Ureter (tissue), 1 donor: ENCODE measurements at places on chromosomes 16 and 17. TPM values are rescaled to one million over a fixed set of nuclear protein-coding genes. Genes with fewer than 3 reads are reported as not detected.
A peak's percentile ranks its signal among the peaks of the same experiment; 100 is the strongest.

- no peak for DNase-seq
These were observed 446.9 kb downstream of the UTP18 start for GRCh38 chr17:51707216-51707615.

- DNase-seq, result no peak
These were observed 14.9 kb downstream of the DUS2 start for GRCh38 chr16:68037841-68038597.

DNA sequence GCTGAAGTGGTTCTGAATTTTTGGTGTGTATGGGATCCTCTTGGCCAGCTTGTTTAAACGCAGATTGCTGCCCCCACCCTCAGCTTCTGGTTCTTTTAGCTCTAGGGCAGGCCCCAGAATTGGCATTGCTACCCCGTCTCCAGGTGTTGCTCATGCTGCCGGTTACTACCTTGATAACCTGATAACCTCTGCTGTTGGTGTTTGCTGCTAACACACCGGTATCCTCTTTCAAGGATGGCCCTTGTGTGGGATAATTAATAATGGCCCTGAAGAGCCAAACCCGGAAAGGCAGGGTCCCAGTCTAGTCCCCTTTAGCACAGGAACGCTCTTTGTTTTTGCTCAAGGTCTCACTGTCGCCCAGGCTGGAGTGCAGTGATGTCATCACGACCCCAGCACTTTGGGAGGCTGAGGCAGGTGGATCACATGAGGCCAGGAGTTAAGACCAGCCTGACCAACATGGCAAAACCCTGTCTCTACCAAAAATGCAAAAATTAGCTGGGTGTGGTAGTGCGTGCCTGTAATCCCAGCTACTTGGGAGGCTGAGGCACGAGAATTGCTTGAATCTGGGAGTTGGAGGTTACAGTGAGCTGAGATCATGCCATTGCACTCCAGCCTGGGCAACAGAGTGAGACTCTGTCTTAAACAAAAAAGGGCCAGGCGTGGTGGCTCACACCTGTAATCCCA, 1.3 kb upstream of the ST3GAL2 start:
- DNase-seq, result no peak

- DNase-seq, result peak; percentile 52
These were observed 25.9 kb upstream of the APOH start for GRCh38 chr17:66255112-66255511.

RPA1 gene
- total RNA-seq, result 82.2 TPM

NPIPA5 gene
- total RNA-seq, result 15.6 TPM

CCL7 gene
- not detected for total RNA-seq

DNA sequence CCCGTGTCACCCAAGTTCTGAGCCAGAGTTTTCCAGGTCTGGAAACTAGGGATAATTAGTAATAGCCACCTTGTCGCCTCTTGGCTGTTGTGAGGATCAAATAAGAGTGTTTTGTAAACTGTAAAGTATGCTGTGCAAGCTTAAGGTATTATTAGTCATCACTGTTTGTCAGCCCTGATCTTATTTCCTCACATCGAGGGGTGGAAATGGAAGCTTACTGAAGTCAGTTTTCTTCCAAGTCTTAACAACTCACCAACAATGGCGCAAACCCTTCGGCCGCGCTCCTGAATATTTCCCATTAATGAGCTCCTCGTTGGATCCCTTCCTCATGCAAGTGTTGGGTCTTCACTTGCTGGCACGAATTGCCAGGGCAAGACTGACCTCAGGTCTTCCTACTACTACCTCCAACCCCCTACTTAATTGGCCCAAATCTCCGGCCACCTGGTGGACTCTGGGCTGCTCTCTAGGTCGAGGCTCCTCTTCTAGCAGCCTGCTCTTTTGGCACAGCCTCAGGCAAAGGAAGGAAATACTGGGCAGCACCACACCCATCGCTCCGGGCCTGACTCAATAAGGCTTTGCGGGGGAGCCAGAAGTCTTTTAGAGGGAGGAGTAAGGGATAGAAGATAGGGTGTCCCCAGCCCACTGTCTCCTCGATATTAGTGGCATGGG, 885 bp upstream of the SLC35B1 start:
- no peak for DNase-seq
